HAP-1 (cell line): ENCODE measurements at places on chromosomes 2 and 18.
A peak's percentile ranks its signal among the peaks of the same experiment; 100 is the strongest.

- DNase-seq = peak; percentile 73
Measured at GRCh38 chr18:76496194-76496890, 1.3 kb upstream of the ZNF516 start.

DNA sequence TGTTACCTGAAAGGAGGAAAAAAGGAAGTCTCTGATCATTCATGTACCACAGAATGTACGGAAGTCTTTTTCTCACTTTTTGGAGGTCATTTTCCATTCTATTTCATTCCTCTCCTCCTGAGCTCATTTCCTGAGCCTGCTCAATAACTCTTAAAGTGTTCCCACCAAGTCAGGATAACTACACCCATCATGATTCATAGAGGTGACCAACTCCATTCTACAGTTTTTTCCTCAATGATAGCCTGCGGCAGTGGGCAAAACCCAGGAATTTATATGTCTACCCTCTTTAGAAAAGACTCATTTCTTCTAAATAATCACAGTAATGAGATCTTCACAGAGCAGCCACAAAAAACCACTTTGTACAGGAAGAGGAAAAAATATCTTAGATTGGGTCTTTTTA, 372.5 kb downstream of the RBM43 start:
- DNase-seq = no peak

GRCh38 chr2:128392207-128392606, 73.5 kb upstream of the HS6ST1 start:
- DNase-seq = no peak

GRCh38 chr2:143162123-143162837, 33.1 kb downstream of the ARHGAP15 start:
- DNase-seq = peak; percentile 51

GRCh38 chr2:178072383-178073301, at the start of gene PDE11A:
Gene PDE11A, minus strand, starts transcription at chr2:178072777. Its CDS starts 340 bp downstream, at chr2:178072437.
- DNase-seq = peak; percentile 90

DNA sequence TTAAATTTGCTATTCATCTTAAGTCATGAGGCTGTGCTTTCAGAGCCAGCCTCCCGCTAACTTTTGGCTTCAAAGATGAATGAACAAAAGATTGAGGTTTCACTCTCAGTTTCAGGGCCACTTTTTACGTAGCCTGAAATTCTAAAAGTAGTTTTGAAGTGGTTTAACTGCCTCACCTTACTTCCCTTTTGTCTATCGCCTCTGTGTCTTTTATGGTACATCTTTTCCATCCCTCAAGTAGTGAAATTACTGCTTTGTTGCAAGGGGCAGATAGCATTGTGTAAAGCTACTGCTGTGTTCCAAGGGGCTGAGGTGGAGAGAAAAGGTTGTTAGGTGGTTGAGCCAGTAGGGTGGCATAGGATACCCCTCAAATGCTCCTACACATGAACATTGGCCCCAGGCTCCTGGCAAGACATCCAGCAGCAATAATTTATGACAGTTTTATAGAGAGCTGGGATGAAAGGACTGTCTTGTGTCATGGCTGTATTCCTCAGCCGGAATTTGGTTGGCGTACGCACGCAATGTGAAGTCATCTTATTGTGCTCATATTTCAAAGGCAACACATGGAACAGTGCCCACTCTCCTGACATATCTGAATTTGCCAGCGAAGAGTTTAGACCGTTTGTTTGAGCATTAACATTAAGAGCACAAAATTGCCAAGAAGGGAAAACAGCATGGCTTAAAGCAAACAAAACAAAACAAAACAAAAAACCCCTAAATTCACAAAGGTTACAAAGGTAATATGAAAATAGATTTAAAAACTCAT, 32.2 kb downstream of the QPCT start:
- DNase-seq = no peak

DNA sequence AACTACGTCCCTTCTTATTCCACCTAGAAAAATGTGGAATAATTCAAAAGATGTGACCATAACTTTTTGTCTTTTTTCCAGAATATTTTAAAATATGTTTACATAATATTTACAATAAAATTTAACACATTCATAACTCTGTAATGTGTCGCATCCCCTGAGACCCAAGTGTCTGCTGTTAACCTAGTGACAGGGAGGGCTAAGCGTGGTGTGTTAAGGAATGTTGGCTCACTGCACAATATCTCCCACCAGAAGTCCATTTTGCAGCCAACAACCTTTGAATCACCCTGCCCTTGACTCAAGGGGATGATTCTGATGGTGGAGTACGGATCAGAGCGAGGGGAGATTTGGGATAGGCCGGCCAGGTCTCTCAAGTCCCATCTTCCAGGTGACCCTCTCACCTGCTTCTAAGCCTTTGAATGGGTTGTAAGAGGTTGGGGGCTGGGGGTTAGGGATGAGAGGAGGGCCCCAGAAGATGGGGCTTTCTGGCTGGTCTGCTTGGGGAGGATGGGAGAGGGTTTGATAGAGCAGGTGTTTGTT, 43.3 kb downstream of the SERTAD2 start:
- DNase-seq = no peak
